ENCODE measurements at places on chromosomes 1 and 21.

- DNase-seq, result no peak
Observed at GRCh38 chr1:11690397-11691301, 861 bp upstream of the DRAXIN start.

DNA sequence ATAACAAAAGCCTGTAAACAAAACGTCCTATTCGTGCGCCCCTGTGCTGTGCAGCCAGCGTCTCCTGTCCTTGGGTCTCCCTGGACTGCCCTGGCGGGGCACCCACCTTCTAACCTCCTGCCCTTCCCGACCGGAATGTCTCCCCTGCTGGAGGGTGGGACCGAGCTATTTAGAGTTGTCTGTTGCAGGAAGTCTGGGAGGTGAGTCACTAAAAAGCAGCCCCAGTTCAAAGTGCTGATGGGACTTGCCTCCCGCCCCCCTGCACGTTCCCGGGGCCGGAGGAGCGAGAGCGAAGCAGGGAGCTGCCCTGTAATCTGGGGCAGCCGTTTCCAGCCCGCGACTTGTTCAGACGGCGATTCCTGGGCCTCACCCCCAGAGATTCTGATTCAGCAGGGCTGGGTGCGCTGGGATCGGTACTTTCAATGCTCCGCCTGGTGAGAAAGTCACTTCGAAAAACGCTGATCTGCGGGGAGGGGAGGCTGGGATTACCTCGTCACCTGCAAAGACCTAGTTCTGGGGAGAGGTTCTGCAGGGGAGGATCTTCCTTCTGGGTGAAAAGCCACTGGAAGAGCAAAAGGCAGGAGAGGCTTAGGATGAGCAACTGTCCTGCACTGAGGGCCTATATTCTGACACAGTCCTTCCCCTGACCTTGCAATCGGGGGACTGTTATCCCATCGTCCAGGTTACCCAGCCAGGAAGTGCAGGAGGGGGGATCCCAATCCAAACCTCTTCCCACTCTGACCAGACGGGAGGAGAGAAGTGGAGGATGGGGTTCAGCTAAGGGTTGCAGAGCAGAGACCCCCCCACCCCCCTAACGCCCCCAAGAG is 1.2 kb upstream of the DHRS3 start:
- no peak for DNase-seq

DNA sequence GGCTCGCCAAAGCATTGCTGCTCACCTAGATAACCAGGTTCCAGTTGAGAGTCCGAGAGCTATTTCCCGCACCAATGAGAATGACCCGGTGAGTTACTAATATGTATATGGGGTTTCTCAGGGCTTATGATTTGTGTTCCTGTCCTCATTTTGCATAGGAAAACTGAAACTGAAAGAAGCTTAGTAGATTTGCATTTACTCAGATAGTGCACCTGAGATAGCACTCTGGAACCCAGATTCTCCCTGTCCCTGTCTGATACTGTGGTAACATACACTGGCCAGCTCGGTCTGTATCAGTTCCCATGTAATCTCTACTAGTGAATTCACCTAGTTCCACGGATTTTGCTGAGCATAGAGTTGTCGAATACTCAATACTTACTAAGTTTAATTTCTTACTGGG is 28.1 kb downstream of the DAP3 start:
- DNase-seq, result no peak

GRCh38 chr21:42188663-42189062 is 30.3 kb upstream of the ABCG1 start:
- no peak for DNase-seq

DNA sequence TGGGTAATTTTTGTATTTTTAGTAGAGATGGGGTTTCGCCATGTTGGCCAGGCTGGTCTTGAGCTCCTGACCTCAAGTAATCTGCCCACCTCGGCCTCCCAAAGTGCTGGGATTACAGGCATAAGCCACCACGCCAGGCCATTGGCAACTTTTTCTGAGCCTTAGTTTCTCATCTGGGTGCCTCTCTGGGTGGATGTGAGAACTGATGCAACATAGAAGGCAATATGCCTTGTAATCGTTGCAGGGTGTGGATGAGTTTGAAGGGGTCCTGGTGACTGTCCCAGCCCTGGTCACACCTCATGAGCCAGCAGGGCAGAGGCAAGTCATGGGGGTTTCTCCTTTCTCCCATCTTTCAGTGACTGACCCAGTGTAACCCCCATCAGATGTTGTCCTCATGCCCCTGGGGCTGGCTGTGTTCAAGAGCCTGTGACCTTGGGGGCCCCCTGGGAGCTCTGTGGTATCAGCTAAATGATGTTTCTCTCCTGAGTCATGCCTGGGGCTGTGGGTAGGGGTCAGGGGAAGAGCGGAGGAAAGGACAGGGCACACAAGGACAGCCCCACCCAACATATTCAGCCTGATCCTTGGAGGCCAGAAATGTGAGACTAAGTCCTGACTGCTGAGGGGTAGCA is 3.6 kb downstream of the COL9A2 start:
- DNase-seq, result no peak

GRCh38 chr1:115877511-115877910 is 36.6 kb upstream of the NHLH2 start:
- no peak for DNase-seq

DNA sequence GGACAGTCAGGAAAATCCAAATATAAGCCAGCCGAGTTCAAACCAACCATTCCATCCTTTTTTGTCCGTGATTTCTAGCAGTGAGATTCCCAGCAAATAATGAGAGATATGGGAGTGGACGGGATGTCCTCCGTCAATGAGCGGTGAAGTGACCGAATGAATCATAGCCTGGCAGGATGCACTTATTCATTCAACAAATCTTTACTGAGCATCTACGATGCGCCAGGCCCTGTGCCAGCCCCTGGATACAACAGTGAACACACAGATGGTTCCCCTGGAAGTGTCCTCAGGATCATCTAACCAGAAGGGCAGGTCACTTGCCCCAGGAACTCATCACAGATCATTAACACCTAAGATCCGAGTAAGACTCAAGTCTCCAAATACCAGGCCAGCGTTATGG is 8.2 kb upstream of the PLEKHA6 start:
- DNase-seq, result no peak

DNA sequence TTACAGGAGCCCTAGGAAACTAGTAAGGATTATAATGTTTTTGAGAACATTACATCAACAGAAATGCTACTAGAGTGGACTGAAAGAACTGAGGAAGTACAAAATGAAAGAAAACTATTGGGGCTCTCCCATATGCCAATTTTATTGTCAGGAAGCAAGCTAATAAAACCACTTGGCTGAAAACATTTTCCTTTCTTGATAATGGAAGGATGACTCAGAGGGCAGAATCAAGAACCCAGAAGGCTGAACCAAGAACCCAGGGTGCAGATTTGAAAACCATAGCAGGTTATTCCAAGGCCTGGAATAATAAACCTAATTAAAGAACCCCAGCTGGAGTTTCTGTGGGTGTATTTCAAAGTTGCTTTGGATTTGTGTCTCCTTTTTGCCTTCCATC is 70.7 kb downstream of the RPE65 start:
- no peak for DNase-seq

- no peak for DNase-seq
Observed at GRCh38 chr1:211843507-211844298, 13.1 kb upstream of the LPGAT1 start.

- DNase-seq, result no peak
Observed at GRCh38 chr1:53728702-53729455, 10.1 kb downstream of the GLIS1 start.

DNA sequence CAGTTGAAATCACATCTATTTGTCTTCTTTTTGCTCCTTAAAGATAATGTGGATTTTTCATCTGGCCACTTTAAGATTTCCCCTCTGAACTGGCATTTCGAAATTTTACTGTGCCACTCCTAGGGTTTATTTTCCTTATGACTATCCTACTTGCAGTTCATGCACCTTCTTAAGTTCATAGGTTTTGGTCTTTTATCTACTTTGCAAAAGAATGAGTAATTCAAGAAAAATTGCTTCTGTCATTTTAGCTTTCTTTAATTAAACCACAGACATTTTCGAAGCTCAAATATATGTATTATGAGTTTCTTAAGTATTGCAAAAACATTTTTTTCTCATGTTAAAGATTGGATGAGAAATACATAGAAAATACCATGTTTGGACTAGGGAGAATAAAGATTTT is 1244.8 kb upstream of the TMPRSS15 start:
- DNase-seq, result no peak

DNA sequence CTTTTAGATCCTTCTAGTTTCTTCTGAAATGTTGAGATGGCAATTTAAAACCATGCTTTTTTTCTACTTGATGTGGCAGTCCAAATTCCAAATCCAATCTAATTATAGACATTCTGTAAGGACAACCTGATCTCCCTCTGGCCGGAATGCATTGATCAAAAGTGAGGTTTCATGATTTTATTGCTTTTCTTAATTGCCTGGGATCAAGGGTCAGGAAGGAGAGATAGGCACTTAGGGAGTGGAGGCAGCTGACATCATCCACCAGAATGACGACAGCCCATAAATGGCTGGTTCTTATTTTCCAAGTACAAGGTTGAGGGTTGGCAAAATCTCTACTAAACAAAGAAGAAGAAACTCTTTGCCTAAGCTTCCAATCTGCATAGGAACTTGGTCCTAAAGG is 46.4 kb upstream of the SCCPDH start:
- DNase-seq, result no peak

- no peak for DNase-seq
Observed at GRCh38 chr1:21687081-21687529, 17.9 kb upstream of the RAP1GAP start.

- DNase-seq, result no peak
Observed at GRCh38 chr1:207917080-207917479, 6.2 kb upstream of the CD34 start.

- peak; percentile 81 for DNase-seq
Observed at GRCh38 chr1:32892368-32893197, 6.3 kb downstream of the HPCA start.

DNA sequence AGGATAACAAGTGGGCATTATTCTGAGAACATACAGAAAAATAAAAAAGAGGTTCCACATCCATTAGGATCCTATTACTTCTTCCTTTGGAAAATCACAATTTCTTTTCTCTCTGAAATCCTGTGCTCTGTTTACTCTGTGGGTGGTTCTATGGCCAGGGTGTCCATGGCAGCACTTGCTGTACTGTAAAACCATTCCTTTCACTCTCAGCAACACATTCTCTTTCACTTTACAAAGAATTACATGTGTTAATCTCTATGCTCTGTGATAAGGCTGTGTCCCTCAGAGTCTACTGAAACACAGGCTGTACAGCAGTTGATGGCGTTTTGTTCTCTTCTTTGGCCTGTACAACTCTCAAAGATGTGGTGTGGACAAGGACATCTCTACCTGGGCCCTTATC is 524.1 kb downstream of the PTBP2 start:
- no peak for DNase-seq

GRCh38 chr1:155650231-155650757 is 38.3 kb downstream of the YY1AP1 start:
- no peak for DNase-seq

Measured in NCI-H774 (cell line).